DMS53 (cell line): ENCODE measurements at places on chromosomes 5 and 9.
A peak's percentile ranks its signal among the peaks of the same experiment; 100 is the strongest.

DNA sequence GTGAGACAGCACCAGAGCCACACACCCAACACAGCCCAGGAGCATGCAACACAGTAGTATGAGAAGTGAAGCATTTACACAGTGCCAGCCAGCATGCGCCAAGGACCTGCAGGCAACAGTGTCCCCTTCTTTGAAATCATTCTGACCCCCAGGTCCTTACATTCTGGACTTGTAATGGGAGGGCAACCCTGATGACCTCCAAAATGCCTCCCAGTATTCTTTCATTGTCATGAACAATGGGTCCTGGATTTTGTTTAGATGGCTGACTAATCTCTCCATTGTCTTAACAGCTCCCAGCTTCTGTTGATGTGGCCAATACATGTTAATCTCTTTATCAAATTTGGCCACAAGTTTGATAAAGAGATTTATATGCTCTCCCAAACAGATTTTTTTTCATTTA lies 417.1 kb downstream of the DMRTA1 start:
- DNase-seq = no peak

DNA sequence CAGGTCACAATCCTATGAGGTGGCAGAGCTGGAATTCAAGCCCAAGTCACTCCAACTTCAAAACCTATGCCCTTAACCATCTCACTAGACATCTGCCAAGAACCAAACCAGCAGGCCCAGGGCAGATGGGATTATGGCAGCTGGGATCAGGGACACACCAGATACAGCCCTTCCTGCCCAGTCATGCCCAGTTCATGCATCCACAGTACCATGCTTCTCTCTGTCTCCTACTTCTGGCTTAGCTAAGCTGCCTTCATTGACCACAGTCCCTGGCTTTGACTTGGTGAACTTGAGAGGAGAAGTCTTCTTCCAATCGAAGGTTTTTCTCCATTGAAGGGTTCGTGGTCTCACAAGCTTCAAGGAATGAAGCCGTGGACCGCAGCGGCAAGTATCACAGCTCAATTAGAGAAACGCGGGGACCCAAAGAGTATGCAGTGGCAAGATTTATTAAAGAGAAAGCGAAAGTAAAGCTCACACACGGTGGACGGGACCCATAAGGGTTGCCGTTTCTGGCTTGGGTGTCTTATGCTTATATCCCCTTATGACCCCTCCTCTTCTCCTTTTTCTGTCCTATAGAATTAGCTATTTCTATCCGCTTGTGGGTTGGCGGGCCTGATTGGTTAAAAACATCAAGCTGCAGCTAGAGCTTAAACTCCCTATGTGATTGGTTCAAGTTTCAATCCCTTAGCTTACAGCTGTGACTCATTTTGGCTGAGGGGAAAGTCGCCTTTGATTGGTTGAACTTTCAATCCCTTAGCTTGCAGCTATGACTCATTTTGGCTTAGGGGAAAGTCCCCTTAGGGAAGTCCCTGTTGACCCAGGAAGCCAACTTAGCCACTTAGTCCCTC lies 101.2 kb downstream of the TRIM36 start:
- peak; percentile 97 for DNase-seq

DNA sequence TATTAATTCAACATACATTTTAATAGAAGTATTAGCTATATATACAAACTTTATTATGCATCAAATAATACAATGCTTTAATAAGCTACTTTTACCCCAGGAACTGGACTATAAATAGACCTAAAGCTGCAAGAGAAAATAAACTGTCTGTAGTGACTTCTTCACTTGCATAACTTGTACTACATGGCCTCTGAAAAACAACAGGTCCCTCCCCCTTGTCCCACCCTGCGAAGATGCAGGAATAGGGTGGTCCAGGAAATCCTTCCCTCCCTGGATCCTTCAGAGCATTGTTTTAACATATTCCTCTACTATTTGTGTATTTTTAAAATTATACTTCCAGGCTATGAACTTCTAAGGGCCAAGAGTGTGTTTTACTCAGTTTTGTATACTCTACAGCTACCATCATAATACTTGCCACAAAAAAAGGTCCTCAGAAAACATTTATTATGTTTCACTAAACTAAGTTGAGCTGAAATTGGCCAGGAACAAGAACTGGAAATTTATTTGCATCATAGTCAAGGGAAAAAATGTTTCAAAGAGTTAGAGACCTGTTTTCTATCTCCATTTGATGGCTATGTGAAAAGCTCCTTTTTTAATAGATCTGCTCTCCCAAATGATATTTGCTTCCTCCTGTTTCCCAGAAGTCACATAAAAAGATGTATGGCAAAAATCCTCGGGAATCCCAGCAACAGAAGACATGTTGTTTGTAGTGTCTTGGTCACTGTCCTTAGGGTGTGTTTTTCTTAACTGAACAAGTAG lies 15.2 kb upstream of the SELENOP start:
- DNase-seq = no peak

DNA sequence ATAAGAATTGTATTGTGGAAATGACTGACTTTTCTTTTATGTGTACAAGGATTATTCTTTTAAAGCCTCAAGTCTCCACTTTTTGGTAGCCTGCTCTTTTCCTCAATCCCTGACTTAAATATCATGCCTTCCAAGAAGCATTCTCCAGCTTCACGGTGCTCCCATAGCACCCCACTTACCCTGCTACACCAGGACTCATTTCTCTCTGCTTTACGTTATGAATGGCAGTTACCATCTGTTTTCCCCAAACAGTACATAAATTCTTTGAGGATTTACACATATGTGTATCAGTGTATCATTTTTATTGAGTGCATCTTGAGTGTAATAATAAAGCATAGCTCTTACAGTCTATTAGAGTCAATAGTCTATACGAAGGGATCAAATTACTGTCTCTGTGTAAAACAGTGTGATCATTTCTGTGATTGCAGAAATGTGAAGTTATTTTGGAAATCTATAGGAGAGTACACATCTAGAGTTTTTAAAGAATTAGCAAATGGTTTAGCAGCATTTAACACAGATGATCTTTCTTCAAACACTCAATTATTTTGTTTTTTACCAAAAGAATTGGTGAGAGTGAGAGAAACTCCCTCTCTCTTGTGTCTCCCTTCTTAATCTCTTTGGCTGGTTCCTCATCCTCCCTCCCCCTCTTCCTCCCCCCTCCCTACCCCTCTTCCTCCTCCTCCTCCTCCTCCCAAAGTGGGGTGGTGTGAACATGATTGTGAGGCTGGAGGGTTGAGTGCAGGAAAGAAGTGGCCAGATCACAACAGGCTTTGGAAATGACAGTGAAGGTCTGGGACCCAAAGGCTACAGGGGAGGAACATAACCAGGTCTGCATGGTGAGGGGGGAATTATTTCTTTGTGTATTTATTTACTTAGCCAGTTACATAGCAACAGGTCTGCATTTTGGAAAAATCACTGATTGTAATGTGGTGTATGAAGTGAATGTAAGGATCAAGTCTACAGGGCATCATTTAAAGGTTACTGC lies 27.6 kb upstream of the ECM2 start:
- DNase-seq = no peak

DNA sequence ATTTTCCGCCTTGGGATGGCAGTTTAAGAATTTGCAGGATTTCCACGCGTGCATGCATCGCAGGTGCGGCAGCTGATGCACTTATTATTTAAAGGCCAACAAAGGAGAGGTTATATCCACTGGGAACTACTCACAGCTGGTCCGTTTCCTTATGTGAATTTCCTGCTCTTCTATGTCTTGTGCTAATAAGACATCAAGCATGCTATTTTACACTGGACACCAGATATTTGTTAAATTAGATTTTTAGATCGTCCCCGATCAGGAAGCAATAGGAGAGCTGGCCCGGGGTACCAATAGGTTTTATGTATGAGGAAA lies 476 bp upstream of the DTWD2 start:
- no peak for DNase-seq

DNA sequence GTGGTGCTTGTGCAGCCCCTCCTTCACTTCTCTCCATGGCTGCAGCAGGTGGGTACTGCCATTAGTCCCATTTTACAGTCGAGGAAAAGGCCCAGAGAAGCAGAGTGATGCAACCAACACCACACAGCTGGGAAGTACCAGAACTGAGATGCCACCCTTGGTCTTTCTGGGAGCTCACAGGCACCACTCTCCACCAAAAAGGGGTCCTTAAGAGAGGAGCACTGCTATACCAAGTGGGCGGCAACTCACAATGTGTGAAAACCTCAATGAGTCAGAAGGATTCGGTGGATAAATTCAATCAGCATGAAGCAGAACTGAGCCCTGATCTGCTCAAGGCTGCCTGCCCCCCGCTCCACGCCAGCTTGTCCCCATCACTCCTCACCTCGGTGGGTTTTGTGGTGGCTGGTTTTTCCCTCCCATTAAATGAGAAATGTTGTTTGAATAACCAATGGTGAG lies 213.7 kb downstream of the FSTL4 start:
- no peak for DNase-seq

DNA sequence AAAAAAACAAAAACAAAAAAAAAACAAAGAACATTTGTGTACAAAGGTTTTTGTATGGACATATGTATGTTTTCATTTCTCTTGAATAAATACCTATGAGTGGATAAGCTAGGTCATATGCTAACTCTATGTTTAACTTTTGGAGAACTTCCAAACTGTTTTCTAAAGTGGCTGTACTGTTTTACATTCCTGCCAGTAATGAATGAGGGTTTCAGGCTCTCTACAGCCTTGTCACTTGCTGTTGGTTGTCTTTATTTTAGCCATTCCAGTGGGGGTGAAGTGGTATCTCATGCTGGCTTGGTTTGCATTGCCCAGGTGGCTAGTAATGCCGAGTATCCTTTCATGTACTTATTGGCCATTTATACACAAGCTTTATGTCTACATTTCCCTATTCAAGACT lies 9.1 kb upstream of the TRIO start:
- peak; percentile 67 for DNase-seq

GRCh38 chr5:10703676-10704075 lies 57.4 kb downstream of the DAP start:
- no peak for DNase-seq

DNA sequence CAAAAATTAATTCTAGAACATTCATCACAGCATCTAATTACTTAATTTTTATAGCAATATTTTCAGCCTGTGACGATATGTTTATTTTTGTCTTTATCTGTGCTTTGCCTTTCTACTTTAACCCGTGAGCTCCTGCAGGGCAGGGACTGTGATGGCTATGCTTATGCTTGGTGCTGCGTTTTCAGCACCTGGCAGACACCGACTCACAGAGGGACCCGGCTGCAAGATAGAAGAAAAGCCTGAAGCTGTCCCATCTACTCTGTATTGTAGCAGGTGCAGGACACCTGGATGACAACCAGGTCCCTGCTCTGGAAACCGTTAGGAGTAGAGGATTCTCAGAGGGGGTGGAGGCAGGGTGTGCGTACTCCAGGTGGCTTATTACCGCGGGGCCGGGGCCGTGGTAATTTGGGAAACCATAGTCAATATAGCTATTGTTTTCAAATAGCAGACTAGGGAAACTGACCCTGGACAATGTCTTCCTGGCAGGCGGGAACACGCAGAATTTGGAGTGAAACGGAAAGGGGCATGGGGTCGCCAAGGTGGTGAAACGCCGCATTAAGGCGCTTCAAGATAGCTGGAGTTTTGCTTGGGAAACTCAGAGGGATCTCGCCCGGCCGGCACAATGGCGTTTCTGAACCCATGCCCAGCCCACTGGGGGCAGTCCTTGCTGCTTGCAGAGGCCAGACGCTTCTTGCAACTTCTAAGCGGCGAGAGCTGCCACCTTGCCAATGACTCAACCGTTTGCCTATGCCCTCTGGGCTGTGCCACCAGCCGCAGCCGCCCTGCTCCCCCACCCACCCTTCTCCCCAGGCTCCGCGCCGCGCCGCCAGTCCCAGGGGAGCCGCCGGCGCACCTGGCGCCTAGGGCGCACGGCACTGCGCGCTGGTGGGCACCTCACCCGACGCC lies 140.1 kb upstream of the PALM2AKAP2 start:
- peak; percentile 71 for DNase-seq

DNA sequence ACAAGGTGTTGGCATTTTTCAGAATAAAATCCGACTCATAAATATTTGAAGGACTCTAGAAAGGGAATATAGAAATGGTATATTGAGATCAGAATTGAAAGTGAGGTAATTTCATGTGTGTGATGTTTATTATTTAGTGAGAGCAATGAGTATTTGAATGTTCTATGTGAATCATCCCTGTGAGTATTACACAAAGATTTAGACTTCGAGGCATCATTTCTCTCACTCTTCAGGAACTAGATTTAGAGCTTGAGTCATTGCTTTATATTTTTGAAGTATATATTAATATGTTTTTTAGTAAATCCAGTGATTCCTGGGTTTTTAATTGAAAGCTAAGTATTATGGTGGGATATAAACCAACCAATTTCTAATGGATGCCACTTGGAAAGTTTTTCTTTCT lies 91.2 kb downstream of the RAB3C start:
- no peak for DNase-seq

GRCh38 chr5:146751781-146752401 lies 126.7 kb downstream of the PPP2R2B start:
- DNase-seq = no peak

DNA sequence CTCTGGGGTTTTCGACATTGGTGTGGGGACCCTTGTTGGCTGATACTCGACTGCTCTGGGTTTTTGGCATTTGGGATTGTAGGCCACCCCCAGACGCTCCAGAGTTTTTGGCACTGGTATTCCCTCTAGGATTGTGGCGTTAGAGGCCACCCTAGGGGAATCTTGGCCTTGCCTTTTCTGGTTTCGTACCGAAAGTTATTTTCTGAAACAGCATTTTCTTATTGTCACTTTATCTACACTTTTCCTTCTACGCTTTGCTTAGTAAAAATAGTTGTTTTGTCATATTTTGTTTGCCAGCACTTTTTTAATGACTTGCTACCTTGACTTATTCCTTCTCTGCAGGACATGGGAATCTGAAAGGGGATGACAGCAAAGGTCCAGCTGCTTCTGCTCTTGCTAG lies 25.1 kb upstream of the CLPTM1L start:
- DNase-seq = no peak

DNA sequence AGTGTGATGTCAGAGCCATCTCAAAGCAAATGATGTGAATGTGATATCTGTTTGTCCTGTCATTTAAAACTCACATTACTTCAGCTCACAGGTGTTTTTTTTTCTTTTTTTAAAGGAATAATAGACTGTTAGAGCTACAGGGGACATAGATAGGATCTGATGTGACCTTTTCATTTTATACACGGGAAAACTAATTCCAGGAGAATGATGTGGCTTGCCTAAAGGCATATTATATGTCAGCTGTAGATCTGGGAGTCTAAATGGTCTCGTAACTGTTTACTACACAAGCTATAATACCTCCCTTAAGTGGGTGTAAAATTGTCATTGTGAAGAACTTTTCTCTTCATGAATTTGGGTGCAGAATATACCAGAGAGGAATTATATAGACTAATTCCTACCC lies 2.0 kb downstream of the NMUR2 start:
- no peak for DNase-seq
